Lung (tissue), 17 donors: ENCODE measurements at places on chromosomes 1 and 21. TPM values are rescaled to one million over a fixed set of nuclear protein-coding genes. Genes with fewer than 3 reads are reported as not detected.

The RO60 gene
- total RNA-seq: 50.5 TPM

The NPR1 gene
- total RNA-seq: 16.7 TPM

The SPRR2G gene
- total RNA-seq: not detected

The DISP3 gene
- not detected for total RNA-seq

The LENEP gene
- total RNA-seq: 0.89 TPM

The TTLL7 gene
- 13.8 TPM for total RNA-seq

The TBX15 gene
- total RNA-seq: 0.31 TPM

The PDC gene
- total RNA-seq: not detected

The WNT4 gene
- 4.2 TPM for total RNA-seq

The KRTAP7-1 gene
- total RNA-seq: not detected

The RGS16 gene
- 13.6 TPM for total RNA-seq

GRCh38 chr1:22229379-22229778 is 86.5 kb upstream of the WNT4 start:
- H3K27me3 ChIP-seq: no peaks in the 10 kb centered on the region
- no peak for DNase-seq
- no peak overlapping the region for H3K4me3 ChIP-seq

- peak overlapping the region; percentile 30 for H3K27ac ChIP-seq
- no peaks in the 10 kb centered on the region for H3K36me3 ChIP-seq
- H3K4me3 ChIP-seq: peak overlapping the region; percentile 7
- H3K4me1 ChIP-seq: no peaks in the 10 kb centered on the region
- peak; percentile 41 for DNase-seq
Observed at GRCh38 chr1:24928689-24929397, 1.2 kb downstream of the RUNX3 start.

- H3K36me3 ChIP-seq: no peaks in the 10 kb centered on the region
- DNase-seq: peak; percentile 46
- no peaks in the 10 kb centered on the region for H3K4me1 ChIP-seq
Observed at GRCh38 chr21:23664193-23664694, 1943.0 kb downstream of the MRPL39 start.

DNA sequence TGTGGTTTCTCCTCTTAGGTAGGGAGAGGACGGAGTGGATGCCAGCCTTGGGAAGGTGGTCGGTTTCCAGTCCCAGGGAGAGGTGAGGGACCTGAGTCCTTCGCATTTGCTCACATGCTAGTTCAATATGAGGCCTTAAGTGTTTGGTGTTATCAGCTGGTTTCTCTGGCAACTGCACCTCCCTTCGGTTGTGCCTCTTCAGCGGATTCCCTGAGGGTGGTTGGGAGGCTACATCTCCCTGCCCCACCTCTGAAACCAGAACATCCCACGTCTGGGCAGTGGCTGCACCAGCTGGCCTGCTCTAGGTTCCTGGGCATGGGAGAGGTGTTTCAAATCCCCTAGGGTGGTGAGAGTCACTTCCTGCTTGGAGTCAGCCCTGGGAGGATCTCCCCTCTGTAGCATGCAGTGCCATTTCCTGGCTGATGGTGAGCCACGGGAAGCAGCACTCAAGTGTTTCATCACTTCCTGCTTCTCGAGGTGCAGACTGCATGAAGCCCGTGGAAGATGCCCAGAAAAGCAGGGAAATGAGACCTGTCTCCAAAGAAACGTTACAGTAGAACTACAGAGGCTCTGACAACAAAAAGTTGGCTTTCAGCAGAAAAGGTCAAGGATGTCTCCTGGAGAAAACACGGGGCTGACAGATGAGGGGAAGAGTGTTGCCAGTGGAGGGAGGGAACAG is 4.5 kb downstream of the TMEM125 start:
- H3K4me3 ChIP-seq: no peak overlapping the region
- H3K27ac ChIP-seq: peak overlapping the region; percentile 63

GRCh38 chr1:187877220-187877619 is 1048.5 kb downstream of the PLA2G4A start:
- no peak overlapping the region for H3K27ac ChIP-seq
- H3K4me1 ChIP-seq: no peaks in the 10 kb centered on the region
- H3K36me3 ChIP-seq: no peaks in the 10 kb centered on the region
- no peak for DNase-seq
- H3K4me3 ChIP-seq: no peak overlapping the region

- DNase-seq: peak; percentile 60
- H3K27ac ChIP-seq: peak overlapping the region; percentile 92
- peak overlapping the region; percentile 76 for H3K4me3 ChIP-seq
- peaks cover 45% of the 10 kb centered on the region for H3K4me1 ChIP-seq
Observed at GRCh38 chr1:231420959-231421545, 1.0 kb downstream of the EGLN1 start.

DNA sequence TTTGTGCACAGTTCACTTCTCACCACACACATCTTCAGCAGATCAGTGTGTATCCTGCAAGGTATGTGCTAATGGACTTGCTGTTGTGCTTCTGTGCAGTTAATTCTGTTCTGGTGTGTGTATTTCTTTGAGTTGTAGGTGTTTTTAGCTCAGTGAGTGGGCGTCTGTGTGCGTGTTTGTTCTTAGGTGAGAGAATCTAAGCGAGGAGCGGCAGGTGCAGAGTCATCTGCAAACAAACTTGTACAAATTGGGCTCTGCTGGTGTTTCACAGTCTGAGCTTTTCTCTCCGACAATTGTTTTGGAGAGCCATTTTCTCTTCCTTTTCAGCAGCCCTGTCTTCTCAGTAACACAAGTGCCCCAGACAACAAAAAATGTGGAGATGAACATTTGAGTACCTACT is 43.6 kb downstream of the ACP6 start:
- peaks cover 21% of the 10 kb centered on the region for H3K36me3 ChIP-seq
- H3K4me1 ChIP-seq: no peaks in the 10 kb centered on the region
- no peak for DNase-seq
- H3K27me3 ChIP-seq: no peaks in the 10 kb centered on the region
- H3K27ac ChIP-seq: no peak overlapping the region
- H3K4me3 ChIP-seq: no peak overlapping the region

GRCh38 chr21:25897383-25897782 is 162.6 kb downstream of the GABPA start:
- no peaks in the 10 kb centered on the region for H3K27me3 ChIP-seq
- H3K36me3 ChIP-seq: peaks cover 26% of the 10 kb centered on the region
- H3K4me3 ChIP-seq: no peak overlapping the region
- no peaks in the 10 kb centered on the region for H3K4me1 ChIP-seq
- H3K27ac ChIP-seq: no peak overlapping the region
- no peak for DNase-seq

- no peak for DNase-seq
- peaks cover 37% of the 10 kb centered on the region for H3K4me1 ChIP-seq
- no peaks in the 10 kb centered on the region for H3K36me3 ChIP-seq
- no peak overlapping the region for H3K27ac ChIP-seq
Observed at GRCh38 chr1:14521622-14522021, 76.9 kb upstream of the KAZN start.

GRCh38 chr1:55213885-55214211 is 1.3 kb downstream of the USP24 start:
- no peaks in the 10 kb centered on the region for H3K36me3 ChIP-seq
- peak overlapping the region; percentile 99 for H3K27ac ChIP-seq
- H3K4me3 ChIP-seq: peak overlapping the region; percentile 84
- no peak for DNase-seq
- peaks cover 8% of the 10 kb centered on the region for H3K4me1 ChIP-seq

GRCh38 chr21:25664491-25664931 is 25.5 kb downstream of the JAM2 start:
- no peaks in the 10 kb centered on the region for H3K4me1 ChIP-seq
- no peaks in the 10 kb centered on the region for H3K36me3 ChIP-seq
- H3K4me3 ChIP-seq: no peak overlapping the region
- H3K27me3 ChIP-seq: no peaks in the 10 kb centered on the region

GRCh38 chr1:185474440-185475149 is 157.6 kb upstream of the IVNS1ABP start:
- H3K36me3 ChIP-seq: no peaks in the 10 kb centered on the region
- DNase-seq: no peak
- no peak overlapping the region for H3K4me3 ChIP-seq
- no peaks in the 10 kb centered on the region for H3K4me1 ChIP-seq
- no peaks in the 10 kb centered on the region for H3K27me3 ChIP-seq

DNA sequence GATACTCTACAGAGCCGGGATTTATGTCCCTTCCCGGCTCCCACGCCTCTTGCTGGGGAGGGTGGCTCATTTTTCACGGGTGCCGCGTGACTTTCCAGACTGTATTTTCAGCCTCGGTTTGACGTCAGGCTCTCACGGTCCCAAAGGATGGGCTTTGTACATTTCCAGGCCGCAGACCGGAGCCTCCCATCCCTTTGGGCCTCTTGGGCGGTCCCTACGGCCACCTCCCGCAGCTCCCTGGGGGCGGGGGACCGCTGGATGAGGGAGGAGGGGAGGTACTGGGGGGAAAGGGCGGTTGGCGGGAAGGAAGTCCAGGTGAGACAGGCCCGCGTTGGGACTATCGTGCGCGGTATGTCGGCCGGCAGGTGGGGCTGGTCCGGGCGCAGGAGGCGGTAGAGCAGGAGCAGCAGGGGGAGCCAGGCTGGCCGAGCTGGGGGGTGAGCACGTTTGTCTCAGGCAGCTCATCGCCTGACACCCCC is 17.9 kb downstream of the UBL4B start:
- H3K36me3 ChIP-seq: no peaks in the 10 kb centered on the region
- no peak overlapping the region for H3K27ac ChIP-seq
- no peaks in the 10 kb centered on the region for H3K4me1 ChIP-seq
- DNase-seq: no peak
- no peak overlapping the region for H3K4me3 ChIP-seq
